ENCODE measurements at places on chromosomes 4 and X.

GRCh38 chr4:87785731-87786509 is 13.4 kb upstream of the IBSP start:
- no peak for DNase-seq

DNA sequence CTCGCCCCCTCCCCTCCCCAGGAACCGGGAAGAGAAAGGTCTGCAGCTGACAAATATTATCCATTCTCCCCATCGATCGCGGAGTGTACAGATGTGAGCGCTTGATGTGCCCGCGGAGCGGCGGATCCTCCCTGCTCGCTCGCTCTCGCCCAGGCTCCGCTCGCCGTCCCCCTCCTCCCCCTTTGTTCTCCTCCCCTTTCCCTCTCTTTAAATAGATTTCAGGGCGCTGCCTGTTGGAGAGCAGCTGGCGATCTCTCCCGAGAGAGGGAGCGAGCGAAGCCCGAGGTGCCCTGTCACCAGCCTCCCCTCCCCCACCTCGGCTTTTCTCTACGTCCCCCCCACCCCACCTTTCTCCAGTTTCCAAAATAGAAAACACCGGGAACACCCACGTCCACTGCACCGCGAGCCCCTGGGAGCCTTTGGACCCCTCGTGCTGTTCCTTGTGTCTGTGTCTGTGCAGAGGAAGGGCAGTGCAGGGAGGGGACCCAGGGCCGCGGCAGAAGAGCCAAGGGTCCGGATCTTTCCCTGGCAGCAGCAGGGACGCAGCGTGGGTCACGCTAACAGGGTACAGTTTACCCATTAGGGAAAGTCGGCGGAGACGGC is 56.6 kb upstream of the BCOR start:
- DNase-seq, result no peak

DNA sequence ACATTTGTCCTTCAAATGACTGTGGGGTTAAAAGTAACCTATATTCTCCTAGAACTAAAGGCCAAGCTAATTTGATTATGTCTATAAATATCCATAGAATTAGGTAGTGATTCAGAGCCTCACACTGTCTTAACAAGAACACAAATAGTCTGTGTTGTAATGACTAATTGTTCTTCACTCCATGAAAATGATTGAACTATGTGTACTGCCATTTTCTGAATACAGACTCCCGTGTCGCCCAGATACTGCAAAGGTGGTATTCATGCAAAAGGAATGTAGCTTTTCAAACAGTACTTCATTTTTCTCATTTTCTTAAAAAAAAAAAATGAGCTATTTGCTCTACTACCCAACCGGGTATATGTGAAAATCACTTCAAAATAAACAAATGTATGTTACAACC is 11.3 kb upstream of the PHKA2 start:
- no peak for DNase-seq

DNA sequence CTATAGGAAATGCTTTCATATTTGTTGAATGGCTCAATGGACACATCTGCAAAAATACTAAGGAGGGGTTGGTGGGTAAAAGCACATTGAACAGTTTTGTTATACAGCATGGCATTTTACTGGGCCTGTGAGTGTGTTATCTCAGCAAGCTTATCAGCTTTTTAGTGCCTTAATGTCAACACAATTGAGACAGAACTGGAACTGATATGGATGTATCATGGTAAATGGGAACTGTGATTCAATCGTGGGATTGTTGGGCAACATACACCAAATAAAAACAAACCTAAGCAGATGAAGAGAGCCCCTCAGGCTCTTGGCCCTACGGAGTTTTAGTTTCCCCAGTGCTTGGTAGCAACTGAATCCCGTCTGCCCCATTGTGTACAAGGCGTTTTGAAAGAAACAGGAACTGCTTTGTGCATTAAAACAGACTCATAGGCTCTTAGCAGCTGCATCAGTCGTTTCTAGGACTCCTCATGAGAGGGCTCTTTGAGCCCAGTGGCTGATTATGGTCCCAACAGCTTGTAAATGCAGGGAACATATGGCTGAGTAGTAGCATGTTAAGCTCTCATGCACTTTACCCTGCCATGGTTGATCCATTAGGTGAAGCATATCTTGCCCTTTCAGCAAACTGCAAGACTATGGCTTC is 7.3 kb downstream of the GPR119 start:
- no peak for DNase-seq

DNA sequence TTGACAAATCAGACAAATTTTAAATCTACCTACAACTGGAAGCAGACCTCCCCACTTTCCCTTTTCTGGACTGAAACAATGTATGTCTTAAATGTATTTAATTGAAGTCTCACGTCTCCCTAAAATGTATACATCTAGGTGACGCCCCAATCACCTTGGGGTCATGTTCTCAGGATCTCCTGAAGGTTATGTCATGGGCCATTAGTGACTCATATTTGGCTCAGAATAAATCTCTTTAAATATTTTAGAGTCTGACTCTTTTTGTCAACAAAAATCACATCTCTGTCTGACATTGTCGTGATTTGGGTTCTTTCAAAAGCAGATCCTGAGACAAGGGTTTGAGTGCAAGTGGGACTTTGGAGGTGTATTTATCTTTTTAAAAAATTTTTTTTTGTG is 26.2 kb upstream of the BOD1L1 start:
- no peak for DNase-seq

- DNase-seq, result no peak
These were observed 540.9 kb downstream of the TRIML1 start for GRCh38 chr4:188680004-188680666.

GRCh38 chrX:46327566-46328115 is 217.6 kb downstream of the ZNF674 start:
- no peak for DNase-seq

- no peak for DNase-seq
These were observed 203.9 kb downstream of the TECRL start for GRCh38 chr4:64205376-64205775.

- no peak for DNase-seq
These were observed 145.7 kb upstream of the NUDT6 start for GRCh38 chr4:123068081-123068480.

- DNase-seq, result no peak
These were observed 85.3 kb upstream of the NKX1-1 start for GRCh38 chr4:1491328-1492141.

- DNase-seq, result no peak
These were observed 14.4 kb downstream of the ITGB1BP2 start for GRCh38 chrX:71315917-71316316.

GRCh38 chrX:19462231-19462630 is 53.1 kb downstream of the MAP3K15 start:
- no peak for DNase-seq

DNA sequence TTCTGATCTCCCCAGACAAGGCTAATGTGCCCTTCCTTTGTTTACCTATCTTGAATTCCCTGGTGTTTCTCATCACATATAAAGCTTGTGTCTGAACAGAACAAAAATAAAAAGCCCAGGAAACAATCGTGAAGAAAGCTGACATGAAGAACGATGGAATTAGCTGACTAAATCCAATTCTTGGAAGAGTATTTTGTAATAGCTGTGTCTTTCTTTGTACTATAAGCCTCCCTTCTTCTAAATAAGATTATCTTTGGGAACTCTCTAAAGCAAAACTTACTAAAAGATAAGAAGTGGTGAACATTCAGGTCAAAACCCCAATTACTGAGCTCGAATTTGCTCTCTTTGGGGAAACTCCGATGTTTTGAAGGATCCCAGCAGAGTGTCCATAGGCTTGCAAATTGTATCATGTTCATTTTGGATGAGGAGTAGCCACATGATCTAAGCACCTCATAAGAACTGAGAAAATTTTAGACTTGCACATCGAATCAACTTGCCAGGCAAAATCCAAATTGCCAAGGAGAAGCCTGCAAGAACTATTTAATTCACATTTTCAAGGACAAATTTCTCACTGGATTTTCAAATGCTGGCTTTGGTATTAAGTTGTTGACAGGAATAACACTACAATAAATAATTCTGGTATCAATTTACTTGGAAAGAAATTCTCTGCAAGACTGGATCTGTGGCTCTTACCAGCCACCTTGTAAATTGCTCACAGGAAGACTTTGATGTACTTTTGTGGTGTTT is 106.2 kb downstream of the LNX1 start:
- DNase-seq, result no peak

DNA sequence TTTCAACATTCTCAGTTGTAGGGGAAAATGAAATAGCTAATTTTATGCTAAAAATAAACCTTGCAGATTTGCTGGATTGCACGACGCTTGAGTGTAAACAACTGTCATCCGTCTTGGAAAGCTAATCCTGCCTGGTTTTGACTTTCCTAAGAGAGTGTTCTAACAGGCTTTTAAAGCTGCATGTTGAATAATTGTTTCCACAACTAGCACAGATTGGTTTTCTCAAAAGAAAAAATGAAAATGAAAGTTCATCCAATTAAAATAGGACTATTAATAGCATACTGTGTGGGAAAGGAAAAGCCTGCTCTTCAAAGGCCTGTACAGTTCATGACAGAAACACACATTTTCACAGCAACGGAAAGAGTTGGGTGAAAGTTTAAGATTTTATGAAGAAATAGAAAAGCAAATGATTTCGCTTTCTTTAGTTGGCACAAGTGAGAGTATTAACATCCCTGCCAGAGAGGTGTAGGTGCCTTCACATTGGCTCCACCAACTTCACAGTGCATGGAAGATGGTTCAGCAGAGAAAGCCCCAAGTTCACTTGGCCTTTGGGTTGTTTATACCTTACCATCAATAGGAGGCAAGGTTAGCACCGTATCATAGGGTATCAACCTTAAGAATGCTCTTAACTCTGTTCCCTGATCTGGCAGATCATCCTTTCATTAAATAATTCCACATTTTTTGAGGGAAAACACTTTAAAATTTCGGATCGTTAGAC is 140.0 kb upstream of the GUCY1A1 start:
- no peak for DNase-seq

DNA sequence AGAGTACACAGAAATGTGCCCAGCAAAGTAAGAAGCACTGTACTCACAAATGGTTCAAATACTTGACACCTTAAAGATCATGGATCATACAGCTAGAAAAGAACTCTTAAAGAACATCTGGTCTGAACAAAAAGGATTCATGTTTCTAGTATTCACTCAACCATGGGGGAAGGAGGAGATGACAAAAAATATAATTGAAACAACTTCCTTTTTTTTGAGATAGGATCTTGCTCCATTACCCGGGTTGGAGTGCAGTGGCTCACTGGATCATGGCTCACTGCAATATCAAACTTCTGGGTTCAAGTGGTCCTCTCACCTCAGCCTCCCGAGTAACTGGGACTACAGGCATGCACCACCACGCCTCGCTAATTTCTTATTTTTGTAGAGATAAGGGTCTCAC is 6.0 kb downstream of the DHX15 start:
- DNase-seq, result no peak

- DNase-seq, result no peak
These were observed 21.2 kb downstream of the DOK7 start for GRCh38 chr4:3484057-3484973.

GRCh38 chr4:25696409-25696808 is 40.8 kb downstream of the SLC34A2 start:
- no peak for DNase-seq

DNA sequence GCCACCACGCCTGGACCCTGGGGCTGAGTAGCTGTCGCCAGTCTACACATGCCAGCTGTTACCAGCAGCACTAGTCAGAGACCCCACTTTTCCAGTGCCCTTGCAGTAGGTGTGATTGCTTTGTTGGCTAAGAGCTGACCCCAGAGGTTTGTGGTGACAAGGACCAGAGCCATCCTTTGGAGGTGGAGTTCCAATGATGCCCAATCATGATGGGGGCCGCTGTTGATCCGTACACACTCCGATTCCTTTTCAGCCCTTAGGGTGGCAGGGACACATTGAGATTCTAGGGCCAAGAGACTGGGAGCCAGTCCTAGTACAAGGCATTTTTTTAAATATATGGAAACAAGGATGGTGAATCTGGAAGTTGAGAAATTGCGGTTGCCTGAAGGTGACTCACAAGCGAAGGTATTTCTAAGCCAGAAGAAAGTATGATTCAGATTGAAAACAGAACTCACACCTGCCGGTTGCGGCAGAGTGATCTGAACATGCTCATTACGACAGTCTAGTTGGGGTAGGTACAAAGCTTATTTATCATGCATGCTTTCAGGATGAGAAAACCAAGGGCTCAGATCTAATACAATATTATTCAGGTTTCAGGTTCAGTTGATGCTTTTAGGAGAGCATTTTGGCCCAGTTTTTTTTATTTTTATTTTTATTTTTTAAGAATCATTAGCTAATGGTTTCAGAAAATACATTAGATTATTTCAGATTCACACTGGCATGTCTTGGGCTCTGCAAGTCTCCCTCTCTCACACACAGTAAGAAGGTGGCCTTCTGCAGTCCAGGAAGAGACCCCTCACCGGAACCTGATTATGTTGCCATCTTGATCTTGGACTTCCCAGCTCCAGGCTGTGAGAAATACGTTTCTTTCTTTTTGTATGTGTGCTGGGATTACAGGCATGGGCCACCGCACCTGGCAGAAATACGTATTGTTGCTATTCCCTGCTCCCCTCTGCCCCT is 43.4 kb downstream of the SHROOM2 start:
- no peak for DNase-seq

Data from stimulated activated CD8-positive, alpha-beta memory T cell treated with anti-CD3 and anti-CD28 coated beads, Interleukin-2, amount 100 ng/mL, for 1 hour (primary cell).